Gastroesophageal sphincter (tissue), 4 donors: ENCODE measurements at places on chromosomes 5 and 9.

DNA sequence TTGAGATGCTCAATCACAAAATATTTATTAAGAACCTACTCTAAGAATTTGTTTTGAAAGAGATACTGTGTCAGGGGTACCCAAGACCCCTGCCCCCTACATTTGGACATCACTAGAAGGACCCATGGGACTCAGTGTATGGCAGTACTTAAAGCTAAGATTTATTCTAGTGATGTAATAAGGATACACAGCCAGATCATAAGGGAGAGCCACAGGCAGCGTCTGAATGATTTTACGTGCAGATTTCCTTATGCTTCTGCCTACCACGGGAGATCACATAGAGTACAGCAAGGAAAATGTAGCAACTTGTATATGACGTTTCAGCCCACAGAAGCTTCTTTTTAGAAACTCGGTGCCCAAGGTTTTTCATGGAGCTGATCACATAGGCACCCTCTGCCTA is 172.9 kb downstream of the DEPDC1B start:
- no peaks in the 10 kb centered on the region for H3K4me1 ChIP-seq
- H3K4me3 ChIP-seq, result no peak overlapping the region
- H3K27ac ChIP-seq, result no peak overlapping the region
- H3K36me3 ChIP-seq, result no peaks in the 10 kb centered on the region
- H3K27me3 ChIP-seq, result no peaks in the 10 kb centered on the region
- no peak for ATAC-seq

GRCh38 chr5:476102-476813 is 33.3 kb downstream of the EXOC3 start:
- no peak for ATAC-seq
- no peaks in the 10 kb centered on the region for H3K36me3 ChIP-seq
- H3K4me3 ChIP-seq, result no peak overlapping the region
- peaks cover 66% of the 10 kb centered on the region for H3K27me3 ChIP-seq
- peaks cover 18% of the 10 kb centered on the region for H3K4me1 ChIP-seq

DNA sequence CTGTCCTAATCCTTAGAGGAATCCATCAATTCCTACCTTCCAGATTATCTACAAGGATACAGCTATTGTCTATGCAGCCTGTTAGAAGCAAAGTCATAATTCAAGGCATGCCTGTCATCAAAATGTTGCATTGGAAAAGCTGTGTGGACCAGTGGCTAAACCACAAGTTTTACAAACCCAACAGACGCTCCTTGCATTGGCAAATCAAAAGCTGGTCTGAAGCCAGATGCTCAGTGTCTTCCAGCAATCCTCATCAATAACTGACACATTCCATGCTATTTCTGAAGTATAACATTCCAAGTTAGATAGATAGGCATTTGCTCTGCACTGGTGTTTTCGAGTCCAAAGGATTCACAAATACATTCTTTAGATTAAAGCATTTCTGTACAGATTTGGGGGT is 213.6 kb downstream of the EBF1 start:
- no peak overlapping the region for H3K27ac ChIP-seq
- no peaks in the 10 kb centered on the region for H3K27me3 ChIP-seq
- no peaks in the 10 kb centered on the region for H3K36me3 ChIP-seq
- no peak overlapping the region for H3K4me3 ChIP-seq
- H3K4me1 ChIP-seq, result peaks cover 30% of the 10 kb centered on the region
- ATAC-seq, result no peak

- H3K27ac ChIP-seq, result peak overlapping the region; percentile 74
- H3K27me3 ChIP-seq, result no peaks in the 10 kb centered on the region
- peak; percentile 61 for ATAC-seq
Measured at GRCh38 chr9:97536480-97536879, 35.0 kb downstream of the TMOD1 start.

GRCh38 chr9:84439250-84439649 is 98.7 kb upstream of the SLC28A3 start:
- no peak for ATAC-seq
- H3K36me3 ChIP-seq, result no peaks in the 10 kb centered on the region
- no peak overlapping the region for H3K27ac ChIP-seq
- peaks cover 3% of the 10 kb centered on the region for H3K27me3 ChIP-seq
- H3K4me3 ChIP-seq, result no peak overlapping the region

- no peaks in the 10 kb centered on the region for H3K4me1 ChIP-seq
- no peak overlapping the region for H3K4me3 ChIP-seq
- H3K27ac ChIP-seq, result no peak overlapping the region
- no peak for ATAC-seq
Measured at GRCh38 chr9:77028478-77028877, 9.0 kb downstream of the FOXB2 start.

GRCh38 chr5:998246-999031 is 10.2 kb upstream of the NKD2 start:
- no peaks in the 10 kb centered on the region for H3K36me3 ChIP-seq
- peak overlapping the region; percentile 30 for H3K27ac ChIP-seq
- no peak for ATAC-seq
- H3K4me1 ChIP-seq, result peaks cover 20% of the 10 kb centered on the region
- no peaks in the 10 kb centered on the region for H3K27me3 ChIP-seq
- no peak overlapping the region for H3K4me3 ChIP-seq

- no peaks in the 10 kb centered on the region for H3K36me3 ChIP-seq
- H3K4me1 ChIP-seq, result peaks cover 4% of the 10 kb centered on the region
- ATAC-seq, result peak; percentile 18
- no peak overlapping the region for H3K27ac ChIP-seq
- no peaks in the 10 kb centered on the region for H3K27me3 ChIP-seq
Measured at GRCh38 chr9:76451234-76451633, 7.7 kb upstream of the GCNT1 start.

- H3K36me3 ChIP-seq, result no peaks in the 10 kb centered on the region
- H3K4me1 ChIP-seq, result peaks cover 7% of the 10 kb centered on the region
- H3K4me3 ChIP-seq, result no peak overlapping the region
- ATAC-seq, result no peak
Measured at GRCh38 chr5:150510460-150511263, 2.7 kb downstream of the NDST1 start.

- H3K36me3 ChIP-seq, result no peaks in the 10 kb centered on the region
Measured at GRCh38 chr9:100619665-100620064, 41.8 kb downstream of the CAVIN4 start.

DNA sequence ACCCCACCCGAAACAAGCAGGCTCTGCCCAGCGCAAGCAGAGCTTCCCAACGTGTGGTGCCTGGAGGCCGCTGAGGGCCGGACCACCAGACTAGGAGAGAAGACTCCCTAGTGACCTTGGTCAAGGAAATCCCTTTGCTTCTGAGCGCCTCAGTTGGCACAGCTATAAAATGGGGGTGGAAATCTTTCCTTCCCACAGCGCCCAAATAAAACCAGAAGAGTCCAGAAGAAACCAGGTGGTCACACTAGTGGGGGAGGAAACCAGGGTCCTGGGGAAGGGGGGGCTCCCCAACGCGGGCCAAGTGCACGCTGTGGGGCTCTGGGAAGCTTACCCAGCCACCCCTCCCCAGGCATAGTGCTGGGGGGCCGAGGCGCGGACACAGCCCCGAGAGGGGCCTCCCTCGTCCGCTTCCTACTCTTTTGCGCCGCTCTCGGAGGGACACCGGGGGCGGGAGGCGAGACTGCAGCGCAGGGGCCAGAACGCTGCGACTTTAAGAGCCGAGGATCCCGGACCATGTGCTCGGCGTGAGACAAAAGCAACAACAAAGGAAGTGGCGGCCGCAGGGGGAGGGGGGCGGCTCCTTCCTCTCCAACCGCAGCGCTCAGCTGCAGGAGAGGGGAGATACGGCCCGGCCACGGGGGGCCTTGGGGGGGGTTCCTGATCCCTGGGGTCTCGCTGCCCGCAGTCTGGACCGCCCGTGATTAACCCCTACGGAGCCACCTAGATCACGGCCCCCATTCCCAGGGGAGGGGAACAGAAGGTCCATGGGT is 885 bp downstream of the RNF44 start:
- peak overlapping the region; percentile 93 for H3K4me3 ChIP-seq
- peak overlapping the region; percentile 100 for H3K27ac ChIP-seq
- no peaks in the 10 kb centered on the region for H3K27me3 ChIP-seq
- H3K36me3 ChIP-seq, result no peaks in the 10 kb centered on the region

GRCh38 chr9:4386819-4387218 is 87.0 kb upstream of the GLIS3 start:
- H3K4me3 ChIP-seq, result no peak overlapping the region
- no peaks in the 10 kb centered on the region for H3K36me3 ChIP-seq
- no peak for ATAC-seq
- H3K27me3 ChIP-seq, result no peaks in the 10 kb centered on the region
- no peak overlapping the region for H3K27ac ChIP-seq
- H3K4me1 ChIP-seq, result no peaks in the 10 kb centered on the region

- peaks cover 27% of the 10 kb centered on the region for H3K4me1 ChIP-seq
- no peaks in the 10 kb centered on the region for H3K36me3 ChIP-seq
- H3K27ac ChIP-seq, result no peak overlapping the region
- no peaks in the 10 kb centered on the region for H3K27me3 ChIP-seq
- no peak overlapping the region for H3K4me3 ChIP-seq
Measured at GRCh38 chr9:15512889-15513288, 2.1 kb upstream of the PSIP1 start.

GRCh38 chr5:84259283-84260045 is 125.2 kb downstream of the EDIL3 start:
- H3K4me1 ChIP-seq, result no peaks in the 10 kb centered on the region
- no peak for ATAC-seq
- H3K36me3 ChIP-seq, result no peaks in the 10 kb centered on the region
- no peaks in the 10 kb centered on the region for H3K27me3 ChIP-seq
- H3K4me3 ChIP-seq, result no peak overlapping the region

GRCh38 chr9:86645303-86645702 is 291.1 kb upstream of the TUT7 start:
- H3K27me3 ChIP-seq, result no peaks in the 10 kb centered on the region
- no peak overlapping the region for H3K4me3 ChIP-seq
- no peak for ATAC-seq
- no peak overlapping the region for H3K27ac ChIP-seq

DNA sequence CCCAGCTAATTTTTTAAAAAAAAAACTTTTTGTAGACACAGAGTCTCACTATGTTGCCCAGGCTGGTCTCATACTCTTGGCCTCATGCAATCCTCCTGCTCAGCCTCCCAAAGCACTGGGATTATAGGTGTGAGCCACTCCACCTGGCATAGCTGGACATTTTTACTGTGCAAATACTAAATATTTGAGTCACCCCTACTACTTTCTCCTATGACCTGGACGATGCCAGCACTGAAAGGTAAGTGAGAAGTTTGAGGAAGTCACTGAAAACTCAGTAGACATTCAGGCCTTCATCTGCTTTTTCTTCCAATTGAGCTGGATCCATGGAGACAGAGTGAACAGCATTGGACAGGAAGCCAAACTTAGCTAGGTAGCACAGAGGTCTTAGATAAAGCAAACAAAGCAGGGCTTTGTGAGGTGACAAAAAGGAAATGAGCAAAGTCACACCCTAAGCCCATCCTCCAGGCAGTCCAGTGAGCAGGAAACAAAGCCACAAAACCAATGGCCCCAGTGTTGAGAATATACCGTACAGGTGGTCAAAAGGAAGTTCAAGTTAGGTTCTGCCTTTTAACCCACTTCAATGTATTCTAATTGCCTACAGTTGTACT is 192.6 kb upstream of the RASA1 start:
- H3K27me3 ChIP-seq, result no peaks in the 10 kb centered on the region
- no peak for ATAC-seq

DNA sequence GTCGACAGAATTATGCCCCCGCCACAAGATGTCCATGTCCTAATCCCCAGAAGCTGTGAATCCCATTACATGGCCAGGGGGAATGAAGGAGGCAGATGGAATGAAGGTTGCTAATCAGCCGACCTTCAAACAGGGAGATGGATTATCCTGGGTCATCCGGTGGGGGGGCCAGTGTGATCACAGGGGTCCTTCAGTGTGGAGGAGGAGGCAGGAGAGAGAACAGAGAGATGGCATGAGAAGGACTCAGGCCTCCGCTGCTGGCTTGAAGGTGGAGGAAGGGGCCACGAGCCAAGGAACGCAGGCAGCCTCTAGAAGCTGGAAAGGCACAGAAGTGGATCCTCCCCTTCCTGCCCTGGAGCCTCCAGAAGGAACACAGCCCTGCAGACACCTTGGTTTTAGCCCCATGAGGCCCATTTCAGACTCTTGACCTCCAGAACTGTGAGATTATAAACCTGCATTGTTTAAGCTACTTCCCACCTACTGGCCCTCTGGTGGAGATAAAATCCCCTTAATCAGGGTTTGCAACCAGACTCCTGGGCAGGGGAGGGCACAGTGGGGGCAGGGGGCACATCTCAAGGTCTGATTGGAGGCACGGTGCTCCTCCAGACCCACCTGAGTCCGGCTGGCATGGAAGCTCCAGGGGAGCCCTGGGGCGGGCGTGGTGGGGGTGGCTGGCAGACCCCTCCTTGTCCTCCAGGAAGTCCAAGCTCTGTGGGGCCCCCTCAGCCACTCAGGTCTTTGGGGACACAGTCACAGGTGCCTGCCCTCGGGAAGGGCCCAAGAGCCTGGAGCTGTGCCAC is 13.8 kb downstream of the PTGES2 start:
- H3K36me3 ChIP-seq, result no peaks in the 10 kb centered on the region
- no peaks in the 10 kb centered on the region for H3K27me3 ChIP-seq
- ATAC-seq, result no peak
- no peak overlapping the region for H3K4me3 ChIP-seq

DNA sequence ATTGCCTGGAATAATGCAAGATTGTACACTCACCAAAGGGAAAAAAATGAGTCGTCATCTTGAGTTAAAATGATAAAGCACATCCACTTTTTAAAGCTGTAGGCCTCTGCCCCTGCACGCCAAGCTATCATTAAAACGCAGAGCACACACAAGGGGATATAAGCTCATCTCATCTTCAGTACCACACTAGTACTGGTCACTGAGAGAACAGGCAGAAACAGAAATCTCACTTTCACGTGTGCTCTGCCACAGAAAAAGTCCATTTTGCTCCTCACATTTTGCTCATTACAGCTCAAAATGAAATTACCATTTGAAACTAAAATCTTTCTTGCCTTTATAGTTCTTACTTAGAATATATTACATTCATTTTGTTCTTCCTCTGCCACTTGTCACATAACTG is 99.2 kb upstream of the SLC30A5 start:
- H3K4me3 ChIP-seq, result no peak overlapping the region
- no peaks in the 10 kb centered on the region for H3K4me1 ChIP-seq
- H3K27ac ChIP-seq, result no peak overlapping the region
- no peak for ATAC-seq
- no peaks in the 10 kb centered on the region for H3K36me3 ChIP-seq
- no peaks in the 10 kb centered on the region for H3K27me3 ChIP-seq

DNA sequence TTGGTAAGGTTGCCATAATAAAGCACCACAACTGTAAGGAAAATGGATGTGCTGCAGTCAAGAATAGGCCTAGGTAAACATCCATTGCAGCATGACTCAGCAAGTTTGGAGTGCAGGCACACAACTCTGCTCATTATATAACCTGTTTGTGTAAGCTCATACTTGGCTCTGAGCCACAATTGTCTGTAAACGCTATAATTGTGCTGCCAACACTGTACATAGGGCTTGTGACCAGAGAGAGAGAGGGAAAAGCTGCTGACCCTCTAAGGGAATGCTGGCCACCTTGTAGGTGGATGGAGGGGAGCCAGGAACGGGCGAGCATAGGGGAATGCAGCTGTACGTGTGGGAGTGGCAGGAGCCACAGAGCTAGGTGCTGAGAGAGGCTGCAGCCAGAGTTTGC is 2186.5 kb upstream of the ACO1 start:
- H3K4me3 ChIP-seq, result no peak overlapping the region
- no peaks in the 10 kb centered on the region for H3K4me1 ChIP-seq
- no peak overlapping the region for H3K27ac ChIP-seq
- no peak for ATAC-seq
- no peaks in the 10 kb centered on the region for H3K27me3 ChIP-seq
